ENCODE measurements at places on chromosomes 2 and 18. TPM values are rescaled to one million over a fixed set of nuclear protein-coding genes. Genes with fewer than 3 reads are reported as not detected.

Gene VRK2
- polyA plus RNA-seq = 32.9 TPM

Gene MEP1B
- 0.35 TPM for polyA plus RNA-seq

Gene ACOXL
- not detected for polyA plus RNA-seq

Gene CGREF1
- not detected for polyA plus RNA-seq

Gene COPS8
- 51.1 TPM for polyA plus RNA-seq

Gene SERPINB4
- not detected for polyA plus RNA-seq

Gene SLC9A2
- polyA plus RNA-seq = not detected

Gene KIAA1328
- 12.6 TPM for polyA plus RNA-seq

Gene ZNG1B
- polyA plus RNA-seq = 36.6 TPM

Gene ABCG8
- not detected for polyA plus RNA-seq

Gene TBR1
- polyA plus RNA-seq = not detected

Gene LRATD1
- not detected for polyA plus RNA-seq

Gene LIMS3
- polyA plus RNA-seq = 0.85 TPM

Gene SRD5A2
- polyA plus RNA-seq = not detected

Gene LBX2
- polyA plus RNA-seq = not detected

Gene PJVK
- 0.15 TPM for polyA plus RNA-seq

Gene RAB12
- polyA plus RNA-seq = 0.10 TPM

Gene PSTPIP2
- 1.1 TPM for polyA plus RNA-seq

Gene TMEFF2
- polyA plus RNA-seq = not detected

Gene IL36A
- polyA plus RNA-seq = not detected

Gene LYPD6B
- polyA plus RNA-seq = 7.8 TPM

Gene SLC4A3
- polyA plus RNA-seq = not detected

Gene SLC23A3
- 0.63 TPM for polyA plus RNA-seq

Gene ANTXR1
- polyA plus RNA-seq = not detected

Gene CCL20
- not detected for polyA plus RNA-seq

Gene FIGN
- not detected for polyA plus RNA-seq

Gene IL1A
- not detected for polyA plus RNA-seq

Gene FTCDNL1
- polyA plus RNA-seq = 2.0 TPM

Gene CNNM4
- 7.9 TPM for polyA plus RNA-seq

Gene FOXD4L1
- polyA plus RNA-seq = not detected

Gene GPAT2
- 8.6 TPM for polyA plus RNA-seq

Gene ANKRD30BL
- 0.64 TPM for polyA plus RNA-seq

Gene MYOM1
- polyA plus RNA-seq = 2.4 TPM

Gene CDH2
- not detected for polyA plus RNA-seq

Gene TXNDC2
- polyA plus RNA-seq = not detected

Gene KYNU
- polyA plus RNA-seq = 59.5 TPM

Gene ITGB6
- polyA plus RNA-seq = not detected

Gene CCDC74A
- not detected for polyA plus RNA-seq

Gene AGXT
- polyA plus RNA-seq = not detected

Gene PLEK
- 110 TPM for polyA plus RNA-seq

Gene DCDC2C
- polyA plus RNA-seq = not detected

Gene UGT1A9
- polyA plus RNA-seq = not detected

Gene CHN1
- polyA plus RNA-seq = not detected

Gene LRRC30
- not detected for polyA plus RNA-seq

Gene NHEJ1
- 22.9 TPM for polyA plus RNA-seq

Gene LRP2
- not detected for polyA plus RNA-seq

Gene BMPR2
- polyA plus RNA-seq = 4.7 TPM

Gene LOXHD1
- polyA plus RNA-seq = not detected

Gene IKZF2
- 0.09 TPM for polyA plus RNA-seq

Gene HJURP
- not detected for polyA plus RNA-seq

Gene GRHL1
- polyA plus RNA-seq = 0.16 TPM

Gene AKAIN1
- not detected for polyA plus RNA-seq

Gene NEU4
- polyA plus RNA-seq = not detected

Gene IL1B
- not detected for polyA plus RNA-seq

Gene OR6B2
- not detected for polyA plus RNA-seq

Gene SETBP1
- polyA plus RNA-seq = 16.8 TPM

Gene EML6
- polyA plus RNA-seq = 3.8 TPM

Gene GAD1
- not detected for polyA plus RNA-seq

Data from IgD-negative memory B cell (primary cell).